Activated naive CD8-positive, alpha-beta T cell treated with anti-CD3 and anti-CD28 coated beads for 36 hours (primary cell): ENCODE measurements at places on chromosomes 16 and 17.

GRCh38 chr17:50547736-50548083 lies 736 bp downstream of the SPATA20 start:
- DNase-seq = no peak

DNA sequence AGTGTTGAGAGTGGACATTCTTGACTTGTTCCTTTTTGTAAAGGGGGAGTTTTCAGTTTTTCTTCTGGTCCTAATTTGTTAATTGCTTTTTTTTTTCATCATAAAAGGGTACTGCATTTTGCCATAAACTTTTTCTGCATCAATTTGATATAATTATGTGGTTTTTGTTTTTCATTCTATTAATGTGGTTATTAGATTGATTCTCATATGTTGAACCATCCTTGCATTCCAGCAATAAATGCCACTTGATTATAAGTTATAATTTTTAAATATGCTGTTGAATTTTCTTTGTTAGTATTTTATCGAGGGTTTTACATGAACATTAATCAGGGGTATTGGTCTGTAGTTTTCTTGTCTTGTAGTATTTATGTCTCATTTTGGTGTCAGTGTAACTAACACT lies 87.2 kb upstream of the SMIM36 start:
- no peak for DNase-seq

DNA sequence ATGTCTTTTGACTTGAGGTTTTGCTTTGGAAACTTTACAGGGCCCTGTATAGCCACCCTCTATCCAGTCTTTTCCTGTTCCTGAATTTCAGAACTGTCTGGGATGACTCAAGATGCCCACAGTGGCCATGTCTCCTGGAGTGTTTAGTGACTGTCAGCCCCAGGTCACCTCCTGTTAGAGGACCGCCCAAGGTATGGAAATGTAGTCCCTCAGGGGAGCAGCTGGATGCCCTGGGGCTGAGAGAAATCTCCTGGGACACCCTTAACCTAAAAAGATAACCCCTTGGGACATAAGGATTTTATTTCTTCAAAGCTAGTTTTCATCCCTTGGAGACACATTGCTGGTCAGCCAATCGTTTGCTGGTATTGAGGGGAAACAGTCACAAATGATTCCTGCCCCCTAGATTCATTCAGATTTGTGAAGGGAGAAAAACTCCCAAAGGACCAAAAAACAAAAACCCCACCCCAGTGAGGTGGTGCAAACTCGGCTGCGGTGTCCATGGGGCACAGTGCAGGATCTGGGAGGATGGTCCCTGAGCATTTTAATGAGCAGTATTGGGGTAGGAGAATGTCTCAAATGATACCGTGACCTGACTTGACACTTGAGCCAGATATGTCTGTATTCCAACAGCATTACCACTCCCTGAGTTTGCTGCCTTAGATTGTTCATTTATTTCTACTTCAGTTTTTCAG lies 1.7 kb downstream of the ZNF267 start:
- DNase-seq = no peak

DNA sequence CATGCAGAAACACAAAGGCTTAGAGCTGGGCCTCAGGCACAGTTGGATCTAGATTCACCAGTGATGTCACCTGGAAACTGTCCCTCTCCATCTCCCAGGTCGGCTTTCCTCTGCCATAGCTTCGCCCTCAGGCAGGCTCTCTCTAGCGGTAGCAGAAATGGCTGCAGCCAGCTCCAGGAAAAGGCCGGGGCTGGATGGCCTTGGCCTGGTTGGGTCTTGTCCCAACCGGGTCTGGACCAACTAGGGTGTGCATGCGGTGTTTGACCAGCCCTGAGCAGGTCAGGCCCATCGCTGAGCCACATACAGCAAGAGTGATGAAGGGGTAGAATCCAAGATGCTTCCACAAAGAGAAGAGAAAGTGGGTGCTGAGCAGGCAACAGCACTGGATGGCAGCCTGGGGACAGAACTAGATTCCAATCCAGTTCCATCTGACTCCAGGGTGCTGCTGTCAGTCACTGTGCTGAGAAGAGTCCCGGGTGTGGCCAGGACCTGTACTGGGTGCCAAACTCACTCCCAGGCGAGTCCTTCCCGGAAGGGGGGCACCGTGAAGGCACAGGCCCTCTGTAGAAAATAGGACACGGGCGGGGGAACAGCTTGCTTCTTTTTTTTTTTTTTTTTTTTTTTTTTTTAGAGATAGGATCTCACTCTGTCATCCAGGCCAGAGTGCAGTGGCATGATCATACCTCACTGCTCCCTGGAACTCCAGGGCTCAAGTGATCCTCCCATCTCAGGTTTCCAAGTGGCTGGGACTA lies 51.8 kb downstream of the SOCS3 start:
- DNase-seq = no peak

- peak; percentile 40 for DNase-seq
Measured at GRCh38 chr16:87076950-87077749, 240.0 kb downstream of the C16orf95 start.

DNA sequence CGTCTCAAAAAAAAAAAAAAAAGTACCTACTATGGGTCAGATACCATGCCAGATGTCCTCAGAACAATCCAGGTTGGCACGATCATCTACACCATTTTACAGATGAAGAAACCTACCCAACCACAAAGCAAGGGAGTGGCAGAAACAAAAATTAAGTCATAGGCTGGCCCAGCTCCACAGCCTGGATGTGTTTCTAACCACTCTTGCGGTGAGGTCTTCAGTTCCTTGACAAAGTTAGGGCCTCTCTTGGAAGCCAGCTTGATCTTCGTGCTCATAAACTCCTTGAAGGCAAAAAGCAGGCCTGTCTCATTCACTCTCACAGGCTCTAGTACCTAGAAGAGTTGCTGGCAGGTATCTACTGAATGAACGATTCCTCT lies 6.2 kb downstream of the GGA2 start:
- DNase-seq = no peak

DNA sequence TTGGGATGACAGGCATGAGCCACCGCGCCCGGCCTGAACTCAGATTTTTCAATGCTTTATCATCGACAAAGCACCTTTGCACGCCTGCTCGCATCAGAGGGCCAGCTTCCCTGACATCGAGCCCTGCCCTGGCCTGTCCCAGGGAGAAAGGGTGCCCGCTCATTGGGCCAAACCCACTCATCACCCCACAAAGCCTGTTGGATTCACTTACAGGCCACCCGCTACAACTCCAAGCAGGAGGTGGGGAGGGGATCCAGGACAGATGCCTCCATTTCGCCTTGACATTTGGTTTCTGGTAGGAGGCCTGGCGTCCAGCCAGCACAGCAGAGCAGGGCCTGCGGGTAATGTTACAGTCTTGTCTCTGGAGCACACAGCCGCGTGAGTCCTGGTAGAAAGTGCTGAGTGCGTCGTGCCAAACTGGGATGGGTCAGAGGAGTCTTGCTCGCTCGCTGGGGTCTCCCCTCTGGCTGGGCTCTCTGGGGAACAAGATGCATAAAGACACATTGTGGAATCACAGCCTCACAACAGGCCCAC lies 19.8 kb downstream of the SMTNL2 start:
- no peak for DNase-seq

DNA sequence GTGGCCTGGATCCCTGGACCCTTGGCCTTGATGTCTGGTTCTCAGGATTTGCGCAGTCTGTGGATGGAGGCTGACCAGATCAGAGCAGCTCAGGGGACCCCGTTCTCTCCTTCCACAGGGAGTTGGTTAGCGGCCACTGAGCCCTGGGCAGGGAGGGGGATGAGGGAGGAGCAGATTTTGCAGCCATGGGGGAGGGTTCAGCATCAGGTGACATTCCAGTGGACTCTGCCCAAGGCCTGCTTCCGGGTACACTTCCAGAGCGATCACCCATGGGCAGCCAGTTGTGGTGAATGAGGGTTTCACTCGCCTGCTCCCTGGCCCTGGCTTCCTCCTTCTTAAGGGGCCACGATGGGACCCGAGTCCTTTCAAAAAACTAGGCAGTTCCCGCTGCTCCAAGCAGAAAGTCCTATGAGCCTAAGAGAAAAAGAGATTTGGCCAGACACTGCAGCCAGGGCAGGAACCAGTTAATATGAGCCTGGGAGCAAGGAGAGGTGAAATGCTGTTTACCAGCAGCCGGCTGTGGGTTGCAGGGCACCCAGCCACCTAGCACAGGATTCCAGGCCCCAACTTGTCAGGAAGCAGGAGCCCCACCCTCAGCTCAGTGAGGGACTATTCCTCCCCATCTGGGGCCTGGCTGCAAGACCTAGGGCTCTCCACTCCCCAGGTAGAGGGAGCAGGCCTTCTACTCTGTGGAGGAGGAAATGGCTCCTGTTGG lies 4.7 kb upstream of the GPRC5C start:
- no peak for DNase-seq

GRCh38 chr16:88893127-88893968 lies 26.9 kb upstream of the PABPN1L start:
- DNase-seq = no peak
